ENCODE measurements at places on chromosomes 1 and 21. TPM values are rescaled to one million over a fixed set of nuclear protein-coding genes. Genes with fewer than 3 reads are reported as not detected.

The CA6 gene
- total RNA-seq: not detected

The HCN3 gene
- under 0.01 TPM for total RNA-seq

The TENT5C gene
- total RNA-seq: 0.35 TPM

The SPRR2A gene
- not detected for total RNA-seq

The GREM2 gene
- total RNA-seq: not detected

The GBP1 gene
- 31.4 TPM for total RNA-seq

The CD1E gene
- total RNA-seq: not detected
